ENCODE measurements at places on chromosomes 1 and 21.

GRCh38 chr1:59173721-59174120 lies 123.2 kb upstream of the FGGY start:
- peak; percentile 91 for DNase-seq

DNA sequence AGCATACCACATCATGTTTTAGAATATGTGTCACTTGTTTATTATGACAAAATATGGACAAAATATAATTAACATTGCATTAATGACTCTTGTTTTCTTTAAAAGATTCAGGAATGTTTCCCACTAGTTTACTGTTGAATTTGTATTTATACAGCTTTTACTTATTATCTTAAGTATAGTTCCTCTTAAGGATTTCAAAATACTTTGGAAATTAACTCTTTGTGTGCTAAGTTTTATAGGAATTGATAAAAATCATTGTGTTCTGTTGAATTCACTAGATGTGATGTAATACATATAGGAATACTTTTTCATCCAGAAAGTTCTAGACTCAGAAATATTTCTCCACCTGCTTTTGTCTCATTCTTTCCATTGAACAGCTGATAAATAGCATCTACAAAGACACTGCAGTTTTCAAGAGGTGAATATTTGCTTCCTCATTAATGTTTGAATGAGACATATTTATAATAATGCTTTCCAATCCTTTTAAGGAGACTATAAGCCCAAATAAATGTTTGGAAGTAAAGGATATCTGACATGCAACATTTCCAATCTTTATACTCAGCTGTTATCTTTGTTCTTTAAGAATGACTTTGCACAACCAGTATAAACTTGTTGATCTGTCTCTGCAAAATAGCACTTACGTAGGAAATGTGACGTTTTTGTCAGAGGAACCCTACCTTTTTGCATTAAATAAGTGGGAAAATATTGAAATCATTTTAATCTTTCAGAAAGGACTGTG lies 38.4 kb upstream of the SAMSN1 start:
- DNase-seq: no peak

DNA sequence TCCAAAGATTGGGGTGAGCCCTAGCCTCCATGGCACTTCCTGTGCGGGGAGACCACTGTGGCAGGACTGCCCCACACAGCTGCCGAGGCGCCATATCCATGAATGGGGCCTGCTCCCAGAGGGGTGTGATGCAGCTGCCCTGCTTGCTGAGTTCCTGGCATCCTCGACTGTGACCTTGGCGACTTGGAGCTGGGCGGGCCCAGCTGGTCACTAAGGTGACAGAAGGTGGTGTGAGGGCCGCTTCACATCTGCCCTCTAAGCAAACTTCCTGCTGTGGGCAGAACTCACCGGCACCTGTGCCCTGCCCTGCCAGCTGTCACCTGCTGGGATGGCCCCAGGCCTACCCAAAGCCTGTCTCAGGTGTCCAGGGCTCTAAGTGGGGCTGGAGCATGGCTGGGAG lies 9.0 kb downstream of the TMEM61 start:
- no peak for DNase-seq

- peak; percentile 63 for DNase-seq
Observed at GRCh38 chr1:246597340-246597739, 31.1 kb downstream of the CNST start.

DNA sequence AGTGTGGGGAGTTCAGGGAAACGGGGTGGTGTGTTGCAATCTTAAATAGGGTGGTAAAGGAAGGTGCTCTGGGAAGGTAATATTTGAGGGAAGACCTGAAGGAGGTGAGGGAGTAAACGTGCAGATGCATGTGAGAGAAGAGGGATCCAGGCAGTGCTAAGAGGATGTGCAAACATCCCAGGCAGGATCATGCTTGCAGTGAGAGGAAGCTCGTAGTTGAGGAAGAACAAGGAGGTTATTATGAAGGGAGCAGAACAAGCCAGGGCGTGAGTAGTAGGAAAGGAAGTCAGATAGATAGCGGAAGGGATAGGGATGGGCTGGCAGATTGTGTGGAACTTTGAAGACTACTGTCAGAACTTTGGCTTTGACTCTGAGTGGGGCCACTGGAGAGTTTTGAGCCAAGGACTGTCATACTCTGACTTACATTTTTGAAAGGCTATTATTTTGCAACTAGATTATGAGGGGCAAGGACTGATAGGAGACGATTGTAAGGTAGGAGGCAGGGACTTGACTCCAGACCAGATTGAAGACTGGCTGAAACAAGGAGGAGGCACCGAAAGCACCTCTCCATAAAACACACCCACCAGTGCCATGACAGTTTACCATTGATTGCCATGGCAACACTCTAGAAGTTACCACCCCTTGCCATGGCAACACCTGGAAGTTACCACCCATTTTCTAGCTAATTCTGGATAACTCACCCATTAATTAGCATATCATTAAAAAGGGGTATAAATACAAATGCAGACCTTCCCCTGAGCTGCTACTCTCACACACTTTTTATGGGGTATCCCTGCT lies 67.0 kb downstream of the XCL2 start:
- no peak for DNase-seq

GRCh38 chr1:90970208-90970607 lies 51.6 kb downstream of the ZNF644 start:
- DNase-seq: no peak

DNA sequence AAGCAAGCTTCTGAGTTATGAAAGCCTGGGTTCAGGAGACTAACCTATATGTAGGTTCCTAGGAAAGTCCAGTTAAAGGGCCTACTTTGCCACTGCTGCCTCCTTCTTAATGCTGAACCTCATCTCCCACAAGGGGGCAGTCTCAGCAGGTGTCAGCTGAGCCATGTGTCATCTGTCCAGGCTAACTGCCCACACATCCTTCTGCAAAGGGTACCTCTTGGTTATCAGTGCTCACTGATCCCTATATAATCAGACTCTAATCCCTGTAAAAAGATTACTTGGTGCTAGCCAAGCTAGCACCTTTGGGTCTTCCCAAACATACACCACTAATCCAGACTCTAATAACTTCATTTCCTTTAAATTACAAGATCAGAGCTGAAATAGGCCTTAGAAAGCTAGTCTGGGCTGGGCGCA lies 9.0 kb downstream of the PRDX1 start:
- DNase-seq: no peak

DNA sequence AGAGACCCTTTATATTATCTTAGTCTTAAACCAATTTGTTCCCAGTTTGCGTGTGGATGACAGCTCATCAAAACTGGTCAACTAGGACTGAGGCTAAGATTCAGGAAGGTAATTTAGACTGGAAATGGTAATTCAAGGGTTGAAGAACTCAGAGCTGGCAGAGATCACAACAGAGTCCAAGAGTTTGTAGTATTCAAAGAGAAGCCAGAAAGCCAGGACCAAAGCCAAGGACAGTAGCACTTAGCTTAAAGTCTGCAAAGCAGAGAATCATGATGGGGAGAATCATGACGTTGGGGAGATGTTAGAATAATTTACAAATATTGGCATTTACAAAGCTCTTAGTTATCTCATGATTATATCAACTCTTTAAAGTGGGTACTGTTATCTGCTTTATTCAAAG lies 32.6 kb downstream of the RNF11 start:
- DNase-seq: no peak

DNA sequence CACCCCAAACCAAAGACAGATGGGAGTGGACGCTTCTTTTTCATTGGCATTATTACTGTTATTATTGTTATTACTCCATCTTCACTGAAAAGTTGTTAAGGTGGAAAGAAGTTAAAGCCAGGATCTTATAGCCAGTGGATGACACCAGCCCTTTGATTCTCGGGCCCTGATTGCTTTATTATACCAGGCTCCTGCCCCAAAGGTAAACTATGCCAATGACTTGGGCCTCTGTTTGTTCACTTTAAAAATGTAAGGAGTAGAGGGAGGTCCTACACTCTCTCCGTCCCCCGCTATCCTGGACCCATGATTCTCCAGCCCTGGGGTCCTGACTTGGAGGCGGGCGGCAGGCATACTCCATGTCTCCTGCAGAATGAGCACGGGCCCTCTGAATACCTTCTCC lies 106.8 kb downstream of the TOMM20 start:
- no peak for DNase-seq

GRCh38 chr1:47434051-47434842 lies 3.6 kb upstream of the FOXD2 start:
- DNase-seq: no peak
